Adipocyte (in vitro differentiated cells): ENCODE measurements at places on chromosomes 16 and 17.
A peak's percentile ranks its signal among the peaks of the same experiment; 100 is the strongest.

GRCh38 chr16:80803339-80804055 is 901 bp downstream of the CDYL2 start:
- DNase-seq = peak; percentile 58

GRCh38 chr17:75267153-75267410 is 3.9 kb downstream of the MIF4GD start:
- no peak for DNase-seq

- DNase-seq = no peak
Measured at GRCh38 chr16:57335366-57335765, 23.2 kb upstream of the CCL22 start.

DNA sequence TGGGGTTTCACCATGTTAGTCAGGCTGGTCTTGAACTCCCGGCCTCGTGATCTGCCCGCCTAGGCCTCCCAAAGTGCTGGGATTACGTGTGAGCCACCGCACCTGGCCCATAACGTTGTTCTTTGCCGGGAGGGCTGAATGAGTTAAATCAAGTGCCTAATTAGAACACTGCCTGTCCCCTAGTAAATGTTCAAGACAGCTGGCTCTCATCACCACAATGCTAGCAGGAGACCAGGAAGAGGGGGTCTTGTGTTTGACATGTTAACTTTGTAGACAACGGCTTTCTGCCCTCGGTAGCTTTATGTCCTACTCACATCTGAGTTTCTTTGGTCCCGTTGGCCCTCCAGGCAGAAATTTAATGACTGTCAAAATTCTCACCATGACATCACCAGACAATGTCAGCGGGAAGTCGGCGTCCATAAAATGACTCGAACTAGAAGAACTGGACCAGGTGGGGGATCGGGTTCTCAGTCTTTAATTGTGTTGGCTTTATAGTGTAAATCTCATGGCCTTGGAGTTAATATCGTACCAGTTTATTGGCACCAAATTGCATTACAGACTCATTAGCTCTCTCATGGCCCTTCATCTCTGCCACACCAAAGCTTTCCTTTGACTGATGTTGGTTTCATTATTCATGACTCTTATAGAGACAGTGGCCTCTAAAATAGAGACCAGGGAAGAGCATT is 11.4 kb upstream of the ITPRIPL2 start:
- DNase-seq = no peak

DNA sequence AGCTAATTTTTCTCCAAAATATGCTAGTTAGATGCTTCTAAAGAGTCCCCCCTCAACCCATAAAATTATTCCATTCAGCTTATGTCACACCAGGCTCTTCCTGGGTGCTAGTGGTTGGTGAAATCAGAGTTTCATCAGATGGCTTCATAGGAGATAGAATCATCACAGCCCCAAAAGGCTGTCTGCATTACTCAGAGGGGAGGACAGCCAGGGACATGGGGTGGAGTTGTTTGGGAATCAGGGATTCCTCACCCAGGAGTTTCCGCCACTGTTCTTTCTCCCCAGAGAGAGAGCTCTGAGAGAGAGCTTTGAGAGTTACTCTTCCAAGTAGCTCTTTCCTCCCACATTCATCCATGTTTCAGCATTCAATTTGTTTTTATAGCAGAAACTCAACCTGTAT is 288 bp upstream of the KRT34 start:
- peak; percentile 70 for DNase-seq

- DNase-seq = peak; percentile 29
Measured at GRCh38 chr16:1990351-1991134, 773 bp downstream of the SYNGR3 start.

DNA sequence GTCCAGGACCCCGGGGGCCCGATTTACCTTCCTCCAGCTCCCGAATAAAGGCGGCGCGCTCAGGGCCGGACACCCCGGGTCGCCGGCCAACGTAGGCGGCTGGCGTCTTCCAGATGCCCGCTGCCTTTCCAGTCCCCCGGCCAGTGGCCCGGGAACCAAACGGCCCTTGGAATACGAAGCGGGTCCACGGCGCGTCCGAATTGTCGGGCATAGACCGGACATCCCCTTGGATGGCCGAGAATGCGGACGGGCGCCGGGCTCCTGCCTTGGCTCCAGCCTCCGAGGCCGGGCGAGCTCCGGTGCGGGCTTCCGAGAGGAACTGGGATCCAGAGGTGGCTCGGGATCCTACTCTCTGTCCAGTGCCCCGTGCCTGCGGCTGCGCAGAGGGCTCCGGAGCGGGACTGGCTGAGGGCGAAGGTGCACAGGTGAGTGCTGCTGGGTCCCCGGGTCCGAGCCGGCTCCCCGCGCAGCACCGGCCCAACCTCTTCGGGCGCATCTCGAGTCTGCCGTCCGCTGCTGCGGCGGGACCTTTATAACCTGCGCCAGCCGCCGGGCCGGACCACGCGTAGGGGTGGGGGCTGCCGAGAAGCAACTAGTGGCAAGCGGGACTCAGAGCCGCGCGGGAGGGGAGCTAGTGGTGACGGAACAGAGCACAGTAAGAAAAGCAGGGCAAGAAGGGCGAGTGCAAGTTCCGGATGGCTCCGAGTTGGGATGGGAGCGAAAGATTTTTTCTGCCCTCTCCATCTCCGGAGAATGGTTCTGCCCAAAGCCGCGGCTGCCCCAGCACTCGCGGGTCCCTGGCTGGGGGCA is at the start of gene HAP1:
HAP1 (minus strand) TSS at position 505 of the 810 bp plus-strand sequence; CDS start at position 496, 9 bp downstream.
- peak; percentile 45 for DNase-seq

GRCh38 chr17:48491527-48492273 is 39.1 kb downstream of the HOXB1 start:
- no peak for DNase-seq

- no peak for DNase-seq
Measured at GRCh38 chr16:2025251-2025650, 1.5 kb upstream of the NHERF2 start.

GRCh38 chr16:2235695-2236336 is 428 bp upstream of the DNASE1L2 start:
- DNase-seq = no peak

DNA sequence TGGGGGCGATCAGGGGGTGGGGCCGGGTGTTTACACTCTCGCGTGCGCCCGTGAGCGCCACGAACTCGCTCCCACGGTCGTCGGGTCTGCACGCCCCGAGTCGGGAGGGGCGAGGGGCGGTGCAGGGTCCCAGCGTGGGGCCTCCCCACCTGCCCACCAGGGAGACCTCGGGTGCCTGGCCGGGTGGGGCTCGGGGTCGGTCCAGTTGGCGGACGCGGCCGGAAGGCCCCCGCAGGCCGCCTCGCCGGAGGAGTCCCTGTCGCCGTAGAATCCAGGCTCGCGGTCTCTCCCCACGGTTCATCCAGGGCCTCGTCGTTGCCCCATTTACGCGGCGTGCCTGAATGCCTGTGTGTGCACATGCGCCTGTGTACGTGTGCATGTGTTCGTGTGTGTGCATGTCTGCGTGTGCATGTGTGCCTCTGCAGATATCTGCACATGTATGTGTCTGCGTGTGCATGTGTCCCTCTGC is 510 bp upstream of the RAB40B start:
- no peak for DNase-seq

- no peak for DNase-seq
Measured at GRCh38 chr16:84753412-84754326, 53.9 kb downstream of the USP10 start.

DNA sequence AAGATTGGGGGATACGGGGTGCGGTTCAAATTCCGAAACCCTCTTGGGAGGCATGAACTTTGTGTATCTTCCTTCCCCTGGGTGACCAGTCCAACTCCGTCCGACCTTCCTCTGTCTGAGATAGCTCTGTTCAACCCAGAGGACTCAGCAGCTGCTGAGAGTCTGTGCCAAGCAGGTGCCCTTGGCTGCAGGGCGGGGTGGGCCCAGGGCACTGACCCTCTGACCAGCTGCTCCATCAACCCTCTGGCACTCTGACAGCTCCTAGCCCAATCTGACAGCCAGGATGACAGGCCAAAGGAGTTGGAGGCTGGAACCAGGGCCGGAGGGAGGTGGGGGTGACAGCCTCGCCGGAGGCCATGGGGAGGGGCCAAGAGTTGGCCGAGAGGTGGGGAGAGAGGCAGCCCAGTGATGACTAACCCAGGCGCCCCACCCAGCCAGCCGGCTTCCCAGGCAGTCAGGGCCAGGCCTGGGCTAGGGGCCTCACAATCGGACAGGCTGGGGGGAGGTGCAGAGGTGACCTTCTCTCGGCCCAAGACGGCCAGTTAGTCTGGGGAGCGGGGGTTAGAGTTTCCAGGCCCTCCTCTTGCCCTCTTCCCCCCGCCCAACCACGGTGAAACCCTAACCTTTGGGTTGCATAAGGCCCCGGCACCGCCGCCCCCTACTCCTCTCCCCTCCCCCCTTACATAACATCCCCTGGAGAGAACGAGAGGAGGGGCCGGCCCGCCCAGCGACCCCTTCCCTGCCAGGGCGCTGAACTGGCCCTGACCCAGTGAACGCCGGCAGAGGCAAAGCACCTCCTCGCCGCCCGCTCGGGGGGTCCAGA is 5.0 kb upstream of the TLCD2 start:
- DNase-seq = peak; percentile 96

GRCh38 chr17:59165933-59166342 is 10.4 kb downstream of the PRR11 start:
- DNase-seq = peak; percentile 47

GRCh38 chr17:44279346-44279665 is 11.4 kb upstream of the SLC4A1 start:
- DNase-seq = no peak

DNA sequence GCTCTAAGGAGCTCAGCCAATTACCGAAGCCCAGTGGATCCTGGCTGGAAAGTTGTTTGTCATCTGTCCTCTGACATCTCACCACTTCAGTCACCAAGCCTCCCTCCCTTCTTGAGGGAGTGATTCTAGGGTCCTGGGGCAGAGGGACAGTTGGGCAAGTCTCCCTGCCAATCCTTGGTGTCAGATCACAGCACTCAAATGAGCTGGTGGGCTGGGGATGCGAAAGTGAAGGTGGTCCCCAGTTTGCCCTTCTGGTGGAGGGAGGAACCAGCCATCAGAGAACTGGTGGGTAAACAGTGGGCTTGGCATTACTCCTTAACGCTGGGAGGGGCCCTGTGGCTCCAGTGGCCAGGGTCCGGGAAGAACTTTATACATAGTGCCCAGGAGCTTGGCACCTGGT is 4.4 kb upstream of the CALB2 start:
- DNase-seq = no peak

DNA sequence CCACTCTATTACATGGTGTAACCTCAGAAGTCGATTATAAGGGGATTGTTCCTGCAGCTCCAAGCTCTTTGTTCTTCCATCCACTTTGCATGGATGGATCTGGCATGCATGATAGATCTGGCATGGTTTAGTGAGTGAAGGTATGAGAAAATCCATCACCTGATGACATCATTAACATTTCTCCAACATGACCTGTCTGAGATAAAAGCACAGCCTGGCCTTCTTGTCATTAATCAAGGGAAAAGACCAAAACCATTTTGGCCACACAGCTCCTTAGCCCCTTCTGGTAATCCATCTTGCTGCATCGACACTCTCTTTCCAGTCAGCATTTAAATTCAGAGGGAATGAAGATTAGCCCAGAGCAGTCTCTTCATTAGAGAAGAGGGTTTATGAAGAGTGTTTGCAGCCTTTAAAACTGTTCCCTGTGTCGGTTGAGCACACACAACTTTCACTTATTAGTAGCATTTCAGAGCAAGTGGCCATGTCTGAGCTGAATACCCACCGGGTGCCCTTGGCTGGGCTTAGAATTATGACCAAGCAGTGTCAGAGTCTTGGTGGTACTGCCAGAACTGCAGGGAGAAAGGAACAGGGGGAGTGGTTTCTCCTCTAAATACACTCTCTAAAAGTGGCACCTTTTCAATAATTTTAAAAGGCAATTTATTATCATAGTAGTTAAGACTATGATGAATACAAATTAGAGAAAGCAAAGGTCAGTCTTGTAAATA is 246.0 kb downstream of the HAPSTR1 start:
- no peak for DNase-seq

DNA sequence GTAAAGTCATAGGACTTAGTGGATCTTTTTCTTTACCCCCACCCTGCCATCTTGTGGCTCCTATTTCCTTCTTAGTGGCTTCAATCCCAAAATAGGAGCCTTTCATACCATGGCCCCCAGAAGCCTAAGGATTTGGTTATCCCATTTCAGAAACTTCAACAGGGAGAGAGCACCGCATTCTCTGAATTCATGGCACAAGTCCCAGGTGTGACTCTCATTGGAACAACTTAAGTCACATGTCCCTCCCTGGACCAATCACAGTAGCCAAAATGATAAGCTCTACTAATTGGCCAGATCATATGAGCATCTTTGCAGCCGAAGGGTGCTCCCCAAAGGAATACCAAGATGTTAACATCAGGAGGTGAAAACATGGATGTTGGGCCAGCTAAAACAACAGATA is 43.2 kb downstream of the AXIN2 start:
- DNase-seq = no peak

GRCh38 chr16:28503470-28504259 is 3.0 kb downstream of the IL27 start:
- no peak for DNase-seq

DNA sequence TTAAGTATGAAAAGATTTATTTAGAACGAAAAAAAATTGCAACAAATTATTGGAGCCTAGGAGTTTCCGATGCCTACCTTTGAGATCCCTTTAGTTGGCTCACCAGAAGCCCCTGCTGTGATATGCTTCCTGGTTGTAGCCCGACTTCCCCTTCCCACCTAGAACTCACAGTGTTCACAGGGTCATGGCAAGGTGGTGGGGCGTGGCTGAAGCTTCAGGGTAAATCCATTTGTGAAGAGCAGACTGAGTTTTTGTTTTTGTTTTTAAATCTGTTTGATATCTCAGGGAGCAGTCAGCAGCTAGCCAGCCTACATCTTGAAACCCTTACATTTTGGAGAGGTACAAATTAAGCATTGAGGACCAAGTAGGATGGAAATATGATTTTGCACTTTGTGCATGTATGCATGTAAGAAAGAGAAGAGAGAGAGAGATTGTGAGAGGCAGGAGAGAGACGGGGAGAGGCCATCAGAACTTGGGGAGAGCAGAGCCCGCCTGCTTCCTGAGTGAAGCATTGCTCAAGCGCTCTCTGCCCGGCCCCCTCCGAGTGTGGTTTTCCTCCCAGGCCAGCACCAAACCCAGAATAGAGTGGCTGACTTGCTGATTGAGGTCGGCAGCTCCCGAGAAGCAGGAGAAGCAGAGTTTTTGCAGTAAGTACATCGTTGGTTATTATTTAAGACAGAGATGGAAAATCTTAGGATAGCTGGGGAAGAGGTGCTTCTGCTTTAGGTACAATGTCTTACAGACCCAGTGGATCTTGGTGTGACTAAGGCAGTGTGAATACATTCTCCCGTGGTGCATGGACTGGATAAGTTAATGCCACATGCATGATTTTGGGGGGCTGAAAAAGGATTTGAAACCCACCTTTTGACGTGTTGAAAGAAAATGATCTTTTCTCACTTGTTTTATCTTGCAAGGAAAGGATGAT is 64.2 kb downstream of the SPECC1 start:
- DNase-seq = peak; percentile 41

GRCh38 chr16:30743716-30744115 is 4.5 kb upstream of the PHKG2 start:
- DNase-seq = no peak
